ENCODE measurements at places on chromosomes 4 and X.

DNA sequence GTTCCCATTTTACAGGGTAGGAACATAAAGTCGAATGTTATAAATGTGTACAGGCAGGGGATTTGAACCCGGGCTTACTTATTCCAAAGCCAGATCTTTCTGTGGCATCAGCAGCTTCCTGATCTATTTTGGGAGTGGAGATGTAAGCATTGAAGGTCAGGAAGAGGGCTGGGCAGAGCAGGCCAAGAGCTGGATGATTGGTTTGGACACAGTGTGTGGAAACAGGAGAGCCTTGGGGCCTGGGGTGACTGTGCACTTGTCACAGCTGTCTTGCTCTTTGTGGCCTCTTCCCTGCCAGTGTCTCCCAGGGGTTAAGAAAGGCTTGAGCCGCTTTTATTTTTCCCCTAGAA is 127.9 kb upstream of the ENPP6 start:
- DNase-seq = peak; percentile 81

GRCh38 chr4:4325321-4325720 is 35.3 kb downstream of the ZBTB49 start:
- no peak for DNase-seq

GRCh38 chrX:13815664-13816063 is 1.2 kb downstream of the GPM6B start:
- DNase-seq = no peak

- DNase-seq = peak; percentile 45
Measured at GRCh38 chrX:10168226-10168625, 11.5 kb downstream of the CLCN4 start.

- DNase-seq = no peak
Measured at GRCh38 chr4:164115236-164115635, 620.7 kb downstream of the TMA16 start.

DNA sequence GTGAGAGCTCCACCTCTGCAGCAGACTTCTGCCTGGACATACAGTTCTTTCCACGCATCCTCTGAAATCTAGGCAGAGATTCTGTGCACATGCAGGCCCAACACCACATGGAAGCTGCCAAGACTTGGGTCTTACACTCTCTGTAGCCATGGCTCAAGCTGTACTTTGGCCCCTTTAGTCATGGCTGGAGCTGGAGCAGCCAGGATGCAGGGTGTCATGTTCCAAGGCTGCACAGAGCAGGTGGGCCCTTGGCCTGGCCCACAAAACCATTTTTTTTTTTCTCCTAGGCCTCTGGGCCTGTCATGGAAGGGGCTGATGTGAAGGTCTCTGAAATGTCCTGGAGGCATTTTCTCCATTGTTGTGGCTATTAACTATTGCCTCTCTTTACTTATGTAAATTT is 990.5 kb upstream of the ADGRL3 start:
- DNase-seq = no peak

- no peak for DNase-seq
Measured at GRCh38 chrX:38312436-38312835, 14.9 kb downstream of the RPGR start.

- DNase-seq = peak; percentile 8
Measured at GRCh38 chr4:13920111-13920875, 292.8 kb upstream of the BOD1L1 start.

DNA sequence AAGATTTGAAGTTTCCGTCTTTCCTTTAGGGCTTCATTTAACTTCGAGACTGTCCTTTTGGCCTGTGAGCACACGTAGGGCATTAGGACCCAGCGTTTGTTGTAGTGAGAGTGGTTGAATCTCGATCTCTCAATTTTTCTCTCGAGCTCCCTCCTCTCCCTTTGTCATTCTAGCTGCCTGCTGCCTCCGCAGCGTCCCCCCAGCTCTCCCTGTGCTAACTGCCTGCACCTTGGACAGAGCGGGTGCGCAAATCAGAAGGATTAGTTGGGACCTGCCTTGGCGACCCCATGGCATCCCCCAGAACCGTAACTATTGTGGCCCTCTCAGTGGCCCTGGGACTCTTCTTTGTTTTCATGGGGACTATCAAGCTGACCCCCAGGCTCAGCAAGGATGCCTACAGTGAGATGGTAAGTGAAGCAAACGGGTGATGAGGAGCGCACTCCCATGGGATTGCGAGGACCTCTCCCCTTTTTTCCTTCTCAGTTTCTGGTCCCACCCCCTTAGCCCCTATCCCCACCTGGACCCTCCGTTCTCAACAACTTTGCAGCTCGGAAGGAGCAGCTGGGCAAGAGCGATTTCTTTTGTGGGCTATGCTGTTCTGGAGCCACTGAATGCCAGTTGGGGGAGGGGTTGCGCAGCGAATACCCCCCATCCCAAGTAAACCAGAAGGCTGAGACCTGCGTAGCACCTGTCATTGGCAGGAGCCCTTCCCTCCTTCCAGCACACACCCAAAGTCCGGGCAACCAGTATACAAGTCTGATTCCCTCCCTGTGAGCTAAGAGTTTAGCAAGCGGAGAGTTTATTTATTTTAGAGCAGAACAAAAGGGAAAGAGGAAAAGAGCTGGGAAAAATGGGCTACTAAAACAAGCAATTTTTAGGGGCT is at the start of gene TMEM35A:
TSS of gene TMEM35A (plus strand) at position 164 of the 883 bp plus-strand sequence. CDS start at position 288, 124 bp downstream.
- DNase-seq = no peak

GRCh38 chr4:26074712-26075430 is 160.9 kb downstream of the SMIM20 start:
- DNase-seq = peak; percentile 95

DNA sequence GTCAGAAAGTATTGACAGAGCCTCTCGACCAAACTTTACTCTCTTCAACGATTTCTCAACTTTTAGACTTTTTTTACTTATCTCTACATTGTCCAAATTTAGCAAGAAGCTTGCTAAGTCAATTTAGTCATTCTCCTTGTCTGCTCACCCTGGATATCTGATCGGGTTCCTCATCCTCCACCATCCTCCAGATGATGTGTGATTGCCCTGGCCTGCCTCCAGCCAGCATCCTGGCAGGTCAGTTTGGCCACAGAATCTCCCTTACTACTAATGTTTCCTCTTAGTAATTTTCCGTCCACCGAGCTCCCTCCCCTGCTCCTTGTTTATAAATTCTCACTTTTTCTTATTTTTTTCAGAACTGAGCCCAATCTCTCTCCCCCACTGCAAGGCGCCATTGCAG is 167.9 kb upstream of the ZFP42 start:
- DNase-seq = no peak

DNA sequence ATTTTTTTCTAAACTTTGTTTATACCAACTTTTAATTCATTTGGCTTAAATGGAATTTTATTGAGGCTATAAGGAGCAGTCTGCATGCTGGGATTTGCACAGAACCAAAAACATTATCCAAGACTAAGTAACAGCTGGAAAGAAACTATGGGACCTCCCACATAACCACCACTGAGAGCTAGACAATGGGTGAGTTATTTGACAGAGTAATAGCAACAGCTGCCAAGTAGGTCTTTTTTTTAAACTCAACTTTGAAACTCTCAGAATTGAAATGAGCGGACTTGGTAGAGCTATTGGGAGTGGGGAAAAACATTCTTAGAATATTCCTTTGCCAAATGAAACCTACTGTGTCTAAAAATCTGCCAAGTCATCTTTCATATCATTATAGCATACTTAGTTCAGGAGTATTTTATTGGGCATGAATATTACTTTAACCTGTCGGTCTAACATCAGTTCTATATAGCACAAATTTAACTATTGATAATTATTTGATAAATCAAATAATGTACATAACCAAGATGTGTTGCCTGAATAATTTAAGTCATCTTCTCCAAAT is 1428.0 kb downstream of the PCDH7 start:
- DNase-seq = no peak

GRCh38 chr4:94486372-94486801 is 34.6 kb downstream of the PDLIM5 start:
- no peak for DNase-seq

DNA sequence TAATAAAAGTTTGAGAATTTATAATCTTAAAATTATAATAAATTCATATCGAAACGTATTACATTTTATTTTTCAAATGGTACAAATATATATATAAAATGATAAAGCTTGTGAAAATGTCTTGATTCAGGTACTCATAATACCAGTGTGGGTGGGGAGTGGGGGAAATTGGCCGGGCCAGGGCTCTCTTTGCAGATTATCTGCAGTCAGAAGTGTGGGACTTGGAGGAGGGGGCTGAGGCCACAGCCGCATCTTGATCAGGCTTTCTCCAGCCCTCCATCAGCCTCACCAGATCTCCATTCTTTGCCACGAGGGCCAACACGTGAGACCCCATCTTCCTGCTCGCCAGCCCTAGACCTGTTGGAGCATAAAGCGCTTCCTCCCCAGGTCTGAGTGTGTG is 86.7 kb downstream of the STIM2 start:
- no peak for DNase-seq

DNA sequence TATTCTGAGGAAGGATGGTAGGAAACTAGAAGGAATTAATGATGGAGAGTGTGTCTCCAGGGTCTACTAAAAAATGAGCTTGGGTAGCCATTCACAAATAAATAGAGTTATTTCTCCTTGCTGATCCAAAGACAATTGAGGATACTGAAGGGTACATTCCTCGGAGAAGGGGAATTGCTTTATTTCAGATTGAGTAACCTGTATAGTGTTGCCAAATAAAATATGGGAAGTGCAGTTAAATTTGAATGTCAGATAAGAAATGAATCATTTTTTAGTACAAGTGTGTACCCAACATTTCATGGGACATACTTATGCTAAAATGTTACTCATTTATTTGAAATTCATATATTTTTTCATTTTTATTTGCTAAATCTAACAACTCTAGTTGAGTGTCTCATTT is 16.0 kb upstream of the VSIG1 start:
- peak; percentile 6 for DNase-seq

GRCh38 chrX:42975906-42976305 is 197.9 kb upstream of the PPP1R2C start:
- DNase-seq = no peak

DNA sequence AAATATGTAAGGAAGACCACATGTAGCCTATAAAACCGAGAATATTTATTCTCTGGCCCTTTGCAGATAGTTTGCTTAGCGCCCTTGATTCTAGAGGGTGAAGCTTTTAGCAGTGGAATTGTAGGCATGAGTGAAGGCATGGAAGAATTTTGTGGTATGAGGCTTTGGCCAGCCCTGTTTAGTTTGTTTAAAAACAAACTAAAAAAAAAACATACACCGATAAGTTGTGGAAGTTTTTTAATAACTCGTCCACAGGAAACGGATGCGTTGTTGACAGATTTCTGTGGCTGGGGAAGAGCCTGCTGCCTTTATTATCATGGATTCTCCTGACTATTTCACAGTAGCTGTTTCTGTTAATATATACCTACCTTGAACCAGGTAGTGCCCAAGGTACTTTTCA is 194.7 kb upstream of the LNX1 start:
- no peak for DNase-seq

DNA sequence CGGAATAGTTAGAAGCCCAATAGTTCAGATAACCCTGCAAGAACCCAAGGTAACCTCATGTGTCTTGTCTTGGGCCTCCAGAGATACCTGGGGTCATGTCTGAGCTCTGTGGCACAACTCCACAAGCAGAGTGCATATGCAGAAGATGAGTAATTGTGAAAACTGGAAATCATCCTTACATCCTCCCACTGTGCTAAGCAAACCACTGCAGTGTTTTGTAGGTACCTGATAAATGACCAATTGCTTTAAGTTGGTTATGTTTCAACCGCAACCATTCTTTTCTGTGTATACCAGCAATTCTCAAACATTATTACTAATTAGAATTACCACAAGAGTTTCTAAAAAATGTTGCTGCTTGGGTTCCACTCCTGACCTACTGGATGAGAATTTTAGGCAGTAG is 73.2 kb downstream of the CBLL2 start:
- no peak for DNase-seq

DNA sequence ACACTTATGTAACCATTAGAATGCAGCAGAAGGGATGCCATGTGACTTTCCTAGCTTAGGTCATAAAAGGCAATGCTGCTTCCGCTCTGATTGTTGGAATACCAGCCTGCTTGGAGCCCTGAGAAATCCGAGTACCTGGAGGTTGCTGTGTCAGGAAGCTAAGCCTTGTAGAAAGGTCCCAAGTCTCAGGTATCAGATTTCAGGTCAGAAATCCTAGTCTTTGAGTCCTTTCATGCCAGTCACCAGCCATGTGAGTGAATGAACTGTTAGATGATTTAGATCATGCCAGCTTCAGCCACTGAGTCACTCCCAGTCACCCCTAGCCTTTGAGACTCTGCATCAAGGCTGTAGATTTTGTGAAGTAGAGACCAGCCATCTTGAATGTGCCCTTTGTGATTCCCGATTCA is 23.5 kb downstream of the RAP1GDS1 start:
- no peak for DNase-seq

DNA sequence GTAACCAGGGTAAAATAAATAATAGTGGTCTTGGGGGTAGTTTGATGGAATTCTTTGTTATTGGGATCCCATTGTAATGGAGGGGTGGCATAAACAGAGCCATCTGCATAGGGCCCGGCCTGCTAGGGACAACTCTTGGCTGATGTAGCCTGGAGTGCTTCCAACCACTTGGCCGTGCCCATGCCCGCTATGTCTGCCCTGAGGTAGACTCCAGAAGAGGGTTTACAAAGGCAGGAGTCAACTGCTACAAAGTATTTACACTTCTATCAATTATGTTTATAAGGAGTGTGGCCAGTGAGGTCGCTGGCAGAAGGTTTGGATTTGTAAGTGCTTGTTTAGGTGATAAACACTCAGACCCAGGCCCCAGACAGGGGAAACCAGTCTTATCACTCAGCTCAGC is 8.1 kb downstream of the RASL11B start:
- DNase-seq = no peak

DNA sequence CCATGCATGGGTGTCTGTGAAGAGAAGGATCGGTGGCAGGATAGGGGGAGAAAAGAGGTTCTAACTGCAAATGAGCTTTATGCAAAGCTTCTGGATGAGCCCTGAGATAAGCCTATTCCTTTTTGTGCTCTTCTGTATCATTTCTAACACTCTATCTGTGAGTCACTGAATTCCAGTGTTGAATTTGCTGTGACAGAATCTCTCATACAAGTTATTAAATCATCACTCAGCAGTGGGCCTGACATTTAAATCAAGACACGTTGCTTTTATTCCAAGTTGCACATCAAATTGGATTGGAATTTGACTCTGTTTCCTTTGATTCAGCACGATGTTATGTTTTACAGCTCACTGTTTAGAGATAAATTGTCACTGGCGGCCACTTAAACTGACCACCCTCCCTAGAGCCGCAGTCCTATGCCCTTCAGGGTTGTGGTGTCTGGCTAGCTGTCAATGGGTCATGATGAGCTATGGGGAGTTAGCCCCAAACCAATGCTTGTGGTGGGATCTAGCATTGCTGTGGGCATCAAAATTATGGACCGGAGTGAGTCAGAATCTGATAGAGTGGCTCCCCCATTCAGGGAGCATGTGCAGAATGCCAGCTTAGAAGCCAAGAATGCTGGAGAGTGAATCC is 42.7 kb downstream of the LHFPL1 start:
- DNase-seq = no peak

DNA sequence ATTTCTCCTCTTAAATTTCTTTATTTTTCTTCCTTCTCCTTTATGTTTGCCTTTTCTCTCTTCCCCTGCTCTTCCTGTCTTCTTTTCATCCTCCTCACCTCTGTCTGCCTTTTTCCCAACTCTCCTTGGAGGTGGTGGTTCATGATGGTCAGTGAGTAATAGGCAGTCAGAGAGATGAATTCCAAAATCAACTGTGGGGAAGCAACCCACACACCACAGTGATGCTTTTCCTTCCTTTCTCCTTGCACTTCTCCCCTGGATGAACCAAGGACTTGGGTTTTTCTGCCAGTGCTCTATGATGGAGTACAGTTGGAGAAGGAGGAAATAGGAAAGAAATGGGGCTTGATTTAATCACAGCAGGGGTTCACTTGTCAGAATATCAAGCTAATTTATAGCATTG is 153.8 kb downstream of the DCK start:
- no peak for DNase-seq
